ENCODE measurements at places on chromosomes 11 and 22.

DNA sequence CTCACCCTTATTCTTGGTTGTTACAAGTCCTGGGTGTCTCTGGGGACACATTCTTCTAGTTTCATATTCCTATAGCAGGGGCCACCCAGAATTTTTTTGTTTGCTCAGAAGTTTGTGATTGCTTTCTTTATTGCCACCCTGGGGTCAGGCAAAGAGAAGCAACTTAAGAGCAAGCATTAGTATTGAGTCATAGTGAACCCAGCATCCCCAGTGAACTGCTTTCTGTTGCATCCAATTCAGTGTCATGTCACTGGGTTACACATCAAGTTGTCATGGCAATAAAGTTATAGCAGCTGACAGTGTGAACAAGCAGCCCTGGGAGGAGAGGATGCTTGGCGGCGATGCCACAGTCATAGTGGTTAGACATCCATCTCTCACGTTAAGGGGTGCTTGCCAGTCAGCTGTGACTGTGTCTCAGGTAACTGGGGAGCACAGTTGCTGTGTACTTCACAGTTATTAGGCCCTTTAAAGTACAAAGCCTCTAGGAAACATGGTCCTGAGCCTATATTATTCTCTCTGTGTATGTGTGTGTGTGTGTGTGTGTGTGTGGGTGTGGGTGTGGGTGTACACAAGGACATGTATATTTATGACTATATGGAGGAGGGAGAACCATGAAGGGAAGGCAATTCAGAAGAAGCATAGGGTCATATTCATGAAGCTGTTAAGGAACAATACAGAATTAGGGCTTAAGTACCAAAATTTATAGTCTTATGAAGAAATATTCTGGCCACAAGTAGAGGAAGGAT lies 52.5 kb downstream of the TRIM44 start:
- peak; percentile 34 for DNase-seq

DNA sequence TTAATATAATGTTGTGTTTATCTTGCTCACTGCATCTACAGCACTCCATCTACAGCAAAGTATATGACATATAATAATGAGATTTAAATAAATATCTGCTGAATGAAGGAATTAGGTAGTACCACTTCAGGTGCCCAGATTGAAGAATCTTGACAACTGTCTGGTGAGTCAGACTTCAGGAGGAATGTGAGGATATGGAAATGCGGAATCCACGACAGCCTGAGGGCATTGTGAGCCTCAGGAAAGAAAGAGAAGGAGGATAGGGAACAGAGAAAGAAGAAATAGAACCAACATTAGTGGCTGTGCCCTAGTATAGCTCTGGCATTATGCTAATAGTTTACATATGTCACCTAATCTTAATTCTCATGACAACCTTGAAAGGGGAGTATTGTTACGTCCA lies 304.4 kb downstream of the AASDHPPT start:
- no peak for DNase-seq

DNA sequence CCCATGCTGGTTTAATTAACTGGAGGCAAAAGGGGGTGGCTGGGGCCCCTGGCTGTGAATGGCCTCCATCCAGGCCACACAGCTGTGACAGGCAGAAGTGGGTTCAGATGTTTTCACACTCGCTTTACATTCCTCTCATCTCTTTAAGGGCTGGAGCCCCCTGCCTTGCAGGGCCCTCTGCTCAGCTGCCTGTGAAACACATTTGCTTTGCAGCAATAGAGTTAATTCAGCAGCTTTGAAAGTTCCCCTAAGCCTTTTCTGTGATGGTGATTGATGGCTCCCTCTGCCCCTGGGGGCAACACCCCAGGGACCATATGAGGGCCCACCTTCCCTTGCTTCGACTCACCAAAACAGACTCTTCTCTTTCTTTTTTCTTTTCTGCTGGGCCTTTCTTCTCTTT lies 139.3 kb downstream of the FEZ1 start:
- no peak for DNase-seq

GRCh38 chr11:115215694-115216617 lies 288.3 kb downstream of the CADM1 start:
- no peak for DNase-seq

GRCh38 chr11:86456075-86456939 lies 81.6 kb downstream of the CCDC81 start:
- DNase-seq = peak; percentile 71

DNA sequence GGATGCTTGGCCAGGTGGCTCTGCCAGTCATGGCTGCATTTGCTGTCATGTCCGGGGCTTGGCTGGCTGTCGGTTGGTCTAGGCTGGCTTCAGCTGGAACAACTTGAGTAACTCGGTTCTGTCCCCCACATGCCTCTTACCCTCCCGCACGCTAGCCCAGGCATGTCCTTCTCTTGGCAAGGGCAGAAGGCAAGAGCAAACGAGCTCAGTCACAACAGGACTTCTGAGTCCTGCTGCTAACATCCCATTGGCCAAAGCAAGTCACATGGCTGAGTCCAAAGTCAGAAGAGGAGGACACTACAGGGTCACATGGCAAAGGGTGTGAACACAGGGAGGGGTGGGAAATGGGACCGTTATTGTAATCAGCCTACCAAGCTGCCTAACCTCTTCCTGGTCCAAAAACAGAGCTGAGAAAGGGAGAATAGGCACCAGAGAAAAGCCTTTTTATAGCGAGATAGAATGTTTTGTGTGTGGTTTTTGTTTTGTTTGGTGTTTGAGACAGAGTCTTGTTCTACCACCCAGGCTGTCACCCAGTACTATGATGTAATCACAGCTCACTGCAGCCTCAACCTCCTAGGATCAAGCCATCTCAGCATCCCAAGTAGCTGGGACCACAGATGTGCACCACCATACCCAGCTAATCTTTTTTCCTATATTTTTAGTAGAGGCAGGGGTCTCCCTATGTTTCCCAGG lies 81.9 kb downstream of the MN1 start:
- DNase-seq = no peak

GRCh38 chr11:30741039-30741550 lies 154.9 kb upstream of the MPPED2 start:
- no peak for DNase-seq

- DNase-seq = no peak
These were observed 19.9 kb downstream of the IGHMBP2 start for GRCh38 chr11:68923614-68924013.

- peak; percentile 65 for DNase-seq
These were observed 26.5 kb upstream of the UBASH3B start for GRCh38 chr11:122628810-122629555.

- DNase-seq = no peak
These were observed 87.7 kb downstream of the PDE2A start for GRCh38 chr11:72586321-72587090.

DNA sequence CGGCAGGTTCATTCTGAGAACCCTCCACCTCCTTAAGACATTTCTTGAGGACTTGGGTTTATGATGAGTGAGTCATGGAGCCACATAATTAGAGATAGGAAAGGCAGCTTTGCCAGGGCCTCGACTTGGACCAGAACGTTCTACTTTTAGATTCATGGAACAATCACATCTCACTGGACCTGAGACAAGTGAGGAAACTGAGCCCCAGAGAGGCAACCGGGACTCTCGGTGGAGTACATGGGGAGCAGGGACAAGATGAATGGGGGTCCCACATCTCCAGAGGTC lies 59.5 kb downstream of the LINC01488 start:
- DNase-seq = no peak

- DNase-seq = no peak
These were observed 30.6 kb downstream of the APOL6 start for GRCh38 chr22:35678836-35679235.

GRCh38 chr11:46294365-46295309 lies 17.2 kb downstream of the CREB3L1 start:
- DNase-seq = no peak

GRCh38 chr11:70528794-70529580 lies 130.7 kb downstream of the CTTN start:
- no peak for DNase-seq

- no peak for DNase-seq
These were observed 9.0 kb upstream of the OR6M1 start for GRCh38 chr11:123815122-123815521.

DNA sequence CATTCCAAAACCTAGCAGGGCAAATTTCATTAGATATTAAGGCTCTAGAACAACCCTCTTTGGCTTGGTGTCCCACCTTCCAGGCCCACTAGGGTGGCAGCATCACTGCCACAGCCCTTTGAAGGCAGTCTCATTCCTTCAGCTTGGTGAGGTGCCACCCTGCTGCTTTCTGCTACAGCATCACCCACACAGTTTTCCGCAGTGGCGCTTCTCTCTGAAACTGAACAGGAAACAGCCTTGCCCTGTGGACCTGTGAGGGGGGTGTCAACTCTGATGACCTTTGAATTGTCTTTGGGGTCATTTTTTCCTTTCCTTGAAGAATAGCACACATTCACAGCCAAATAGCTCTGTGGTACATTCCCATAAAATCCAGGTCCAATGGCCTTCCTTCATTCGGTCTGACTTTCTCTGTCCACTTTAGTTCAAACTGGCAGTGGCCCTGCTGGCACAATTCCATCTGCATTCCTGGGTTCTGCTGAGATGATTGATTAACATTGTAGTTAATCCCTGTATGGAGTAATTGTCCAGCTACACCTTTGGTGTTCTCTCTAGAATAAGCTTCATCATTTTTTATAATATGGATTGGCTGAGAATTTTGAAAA lies 251.9 kb upstream of the FAT3 start:
- DNase-seq = no peak

DNA sequence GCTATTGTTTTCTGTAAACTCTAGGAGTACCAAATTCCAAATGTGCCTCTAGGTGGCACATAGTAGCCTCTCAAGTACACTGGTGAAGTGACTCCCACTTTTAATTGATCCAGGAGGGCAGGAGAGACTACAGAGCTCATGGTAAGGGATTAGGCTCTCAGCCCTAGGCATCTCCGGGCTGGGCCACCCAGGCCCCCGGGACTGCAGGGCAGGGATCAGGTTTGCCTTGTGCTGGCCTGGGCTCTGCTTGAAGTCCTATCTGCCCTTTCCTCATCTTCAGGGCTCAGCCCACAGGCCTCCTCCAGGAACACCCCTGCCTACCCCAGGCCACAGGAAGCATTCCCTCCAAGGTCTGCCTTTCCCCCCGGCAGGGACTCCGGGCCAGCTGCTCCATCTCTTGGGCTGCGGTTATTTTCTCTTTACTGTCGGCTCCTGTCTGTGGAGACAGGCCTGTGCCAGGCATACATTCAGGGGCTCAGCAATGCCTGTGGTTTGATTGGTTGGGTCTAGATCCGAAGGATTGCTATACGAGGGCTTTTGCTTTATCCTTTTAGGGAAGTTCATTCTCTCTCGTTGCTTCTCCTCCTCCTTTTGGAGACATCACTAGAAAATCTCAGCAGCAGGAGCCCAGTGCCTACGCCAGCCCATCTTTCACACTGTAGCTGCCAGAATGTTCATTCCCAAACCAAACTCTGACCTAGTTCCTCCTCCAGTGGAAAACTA lies 32.8 kb downstream of the PARVA start:
- DNase-seq = no peak

DNA sequence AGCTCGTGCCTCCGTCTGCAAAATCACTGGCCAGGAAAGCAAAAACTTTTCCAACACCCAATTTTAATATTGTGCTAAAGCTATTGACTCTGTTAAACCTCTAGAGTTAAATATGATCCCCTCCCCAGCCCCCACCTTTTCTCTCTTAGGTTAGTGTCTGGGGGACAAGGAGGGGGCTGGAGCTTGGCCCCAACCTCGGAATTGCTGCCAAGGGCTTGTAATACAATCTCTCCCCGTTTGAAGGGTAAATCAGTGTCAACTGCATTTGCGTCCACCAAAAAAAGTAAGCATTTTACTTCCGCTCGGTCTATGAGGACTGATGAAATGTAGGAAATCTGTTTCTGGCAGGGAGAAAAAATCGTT lies at the start of gene GAS2:
GAS2 (plus strand) TSS at position 287 of the 363 bp plus-strand sequence. CDS start 8,259 bp downstream, outside the sequence.
- peak; percentile 12 for DNase-seq

DNA sequence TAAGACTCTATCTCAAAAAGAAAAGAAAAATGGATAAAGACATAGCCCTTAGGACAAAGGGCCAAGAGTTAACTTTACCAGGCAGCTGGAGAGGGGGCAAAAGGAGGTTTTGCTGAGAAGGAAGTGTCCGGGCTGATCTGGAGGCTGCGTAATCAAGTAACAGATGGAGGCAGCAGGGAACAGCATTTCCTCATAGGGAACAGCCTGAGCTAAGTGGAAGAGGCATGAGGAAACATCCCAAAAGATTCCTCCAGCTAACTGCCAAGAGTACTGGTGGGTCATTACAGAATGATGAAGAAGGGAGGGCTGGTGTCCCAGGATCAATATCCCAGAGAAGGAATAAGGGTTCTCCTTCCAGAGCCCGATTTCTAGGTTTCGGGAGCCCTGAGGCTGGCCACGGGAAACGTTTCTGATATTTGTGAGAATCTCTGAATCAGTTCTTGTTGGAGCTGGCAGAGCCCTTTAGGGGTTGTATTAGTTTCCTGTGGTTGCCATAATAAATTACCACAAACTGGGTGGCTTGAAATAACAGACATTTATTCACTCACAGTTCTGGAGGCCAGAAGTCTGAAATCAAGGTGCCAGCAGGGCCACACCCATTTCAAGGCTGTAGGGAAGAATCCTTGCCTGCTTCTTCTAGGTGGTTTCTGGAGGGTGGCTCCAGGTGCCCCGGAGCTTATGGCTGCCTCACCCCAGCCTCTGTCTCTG lies 21.2 kb downstream of the LIF start:
- DNase-seq = no peak

GRCh38 chr11:59158206-59159068 lies 13.5 kb upstream of the DTX4 start:
- peak; percentile 64 for DNase-seq

GRCh38 chr22:17451316-17451715 lies 82.1 kb downstream of the CECR2 start:
- no peak for DNase-seq

- DNase-seq = no peak
These were observed 30.4 kb downstream of the BID start for GRCh38 chr22:17743661-17744411.

DNA sequence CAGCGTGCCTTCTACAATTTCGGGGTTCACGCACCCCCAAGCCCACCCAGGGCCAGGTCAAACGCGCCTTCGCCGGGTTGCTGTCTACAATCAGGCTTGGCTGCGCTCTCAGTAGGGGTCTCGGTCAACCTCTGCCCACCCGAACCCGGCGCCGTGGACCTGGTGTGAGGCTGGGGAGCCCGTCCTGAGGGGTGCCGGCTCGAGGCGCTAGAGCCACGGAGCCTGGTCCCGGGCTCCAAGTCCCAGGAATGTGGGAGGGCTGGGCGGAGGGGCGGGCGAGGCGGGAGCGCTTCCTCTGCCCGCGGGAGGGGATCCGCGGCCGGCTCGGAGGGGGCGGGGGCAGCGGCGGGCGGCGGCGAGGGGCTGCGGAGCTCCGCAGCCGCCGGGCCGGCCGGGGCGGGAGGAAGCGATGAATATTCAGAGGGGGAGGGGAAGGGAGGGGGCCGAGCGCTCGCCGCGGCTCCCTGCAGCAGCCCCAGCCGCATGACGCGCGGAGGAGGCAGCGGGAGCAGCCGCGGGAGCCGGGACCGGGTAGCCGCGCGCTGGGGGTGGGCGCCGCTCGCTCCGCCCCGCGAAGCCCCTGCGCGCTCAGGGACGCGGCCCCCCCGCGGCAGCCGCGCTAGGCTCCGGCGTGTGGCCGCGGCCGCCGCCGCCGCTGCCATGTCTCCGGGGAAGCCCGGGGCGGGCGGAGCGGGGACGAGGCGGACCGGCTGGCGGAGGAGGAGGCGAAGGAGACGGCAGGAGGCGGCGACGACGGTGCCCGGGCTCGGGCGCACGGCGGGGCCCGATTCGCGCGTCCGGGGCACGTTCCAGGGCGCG lies at the start of gene PTPRJ:
PTPRJ (plus strand) TSS at position 472 of the 819 bp plus-strand sequence. CDS start 354 bp downstream, outside the sequence.
- peak; percentile 74 for DNase-seq

All from GM10248 (cell line).